ENCODE measurements at places on chromosomes 13 and 19.

- DNase-seq, result no peak
These were observed 109.7 kb upstream of the RNF113B start for GRCh38 chr13:98286799-98287198.

DNA sequence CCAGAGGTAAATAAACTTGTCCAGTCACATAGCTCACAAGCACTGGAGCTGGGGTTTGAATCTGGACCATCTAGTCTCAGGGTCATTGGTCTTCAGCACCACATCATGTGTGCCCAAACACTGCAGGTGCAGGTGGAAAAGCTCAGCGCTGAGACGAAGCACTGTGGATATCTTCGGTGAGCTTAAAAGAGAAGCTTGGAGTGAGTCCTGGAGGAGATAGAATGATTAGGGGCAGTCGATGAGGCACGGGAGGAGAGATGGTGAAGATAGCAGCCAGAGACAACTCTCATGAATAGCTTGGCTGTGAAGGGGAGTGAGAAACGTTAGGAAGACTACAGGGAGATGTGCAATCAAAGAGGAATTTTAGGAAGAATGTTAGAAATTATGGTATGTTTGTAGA, 389.3 kb downstream of the FGF9 start:
- DNase-seq, result no peak

GRCh38 chr13:73397496-73398305, 338.9 kb downstream of the KLF5 start:
- no peak for DNase-seq

- DNase-seq, result peak; percentile 75
These were observed 60.1 kb downstream of the DCT start for GRCh38 chr13:94419304-94419924.

- peak; percentile 63 for DNase-seq
These were observed 19.0 kb downstream of the FNDC3A start for GRCh38 chr13:48994706-48995105.

DNA sequence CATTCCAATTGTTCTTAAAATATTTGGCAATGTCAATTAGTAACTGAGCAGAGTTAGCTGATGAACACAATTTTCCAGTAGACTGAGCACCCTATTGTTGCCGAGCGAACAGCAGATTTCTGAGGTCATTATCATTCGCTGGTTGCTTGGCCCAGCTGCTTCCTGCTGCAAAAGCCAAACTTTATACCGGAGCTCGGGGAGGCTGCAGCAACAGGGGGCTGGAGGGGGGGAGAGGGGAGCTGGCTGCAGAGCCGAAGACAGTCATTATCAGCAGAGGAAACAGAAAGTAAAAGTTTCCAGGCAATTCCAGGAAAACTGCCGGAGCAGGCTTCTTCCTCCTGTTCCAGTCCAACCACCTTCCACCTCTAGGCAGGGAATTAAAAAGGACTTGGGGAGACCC, 77.9 kb downstream of the ZNF536 start:
- peak; percentile 27 for DNase-seq

DNA sequence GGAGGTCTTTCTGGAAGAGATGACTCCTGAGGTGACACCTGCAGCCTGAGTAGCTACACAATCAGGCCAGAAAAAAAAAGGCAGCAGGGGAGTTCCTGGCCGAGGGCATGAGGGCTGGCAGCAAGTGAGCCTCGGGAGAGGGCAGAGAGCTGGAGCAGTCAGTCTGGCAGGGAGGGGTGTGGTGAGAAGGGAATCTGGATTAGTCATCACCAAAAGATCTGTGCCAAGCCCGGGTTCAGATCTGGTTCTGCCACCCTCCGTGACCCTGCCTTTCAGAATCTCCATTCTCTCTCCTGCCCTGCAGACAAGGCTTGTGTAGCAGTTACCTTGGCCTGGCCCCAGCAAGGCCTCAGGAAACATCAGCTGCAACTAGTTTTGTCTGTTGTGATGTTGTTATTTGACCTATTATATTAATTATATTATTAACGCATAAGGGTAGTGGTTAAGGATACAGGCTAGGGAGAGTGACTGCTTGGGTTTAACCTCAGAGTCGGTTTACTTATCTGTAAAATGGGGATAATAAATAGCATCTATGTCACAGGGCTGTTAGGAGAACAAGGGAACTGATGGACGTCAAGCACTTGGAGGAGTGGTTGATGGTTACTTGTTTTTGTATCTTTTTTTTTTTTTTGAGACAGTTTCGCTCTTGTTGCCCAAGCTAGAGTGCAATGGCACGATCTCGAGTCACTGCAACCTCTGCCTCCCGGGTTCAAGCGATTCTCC, 2.7 kb upstream of the CAPNS1 start:
- DNase-seq, result peak; percentile 66

DNA sequence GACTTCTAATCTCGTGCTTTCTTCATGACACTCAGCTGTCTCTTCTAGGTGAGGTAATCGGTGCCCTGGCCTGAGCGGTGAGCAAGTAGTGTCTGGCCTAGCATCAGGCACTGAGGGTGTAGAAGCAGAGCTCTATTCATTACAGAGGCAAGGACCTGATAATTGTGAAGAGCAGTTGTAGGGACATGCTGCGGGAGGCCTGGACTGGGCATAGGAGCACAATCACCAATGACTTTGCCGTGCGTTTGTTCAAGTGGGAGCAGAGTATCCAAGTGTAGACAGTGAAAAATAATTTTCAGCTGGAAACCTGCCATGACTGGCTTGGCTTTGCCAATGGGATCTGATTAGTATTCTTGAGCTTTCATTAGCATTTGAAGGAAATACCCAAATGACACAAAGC, 32.1 kb upstream of the DCLK1 start:
- DNase-seq, result no peak

DNA sequence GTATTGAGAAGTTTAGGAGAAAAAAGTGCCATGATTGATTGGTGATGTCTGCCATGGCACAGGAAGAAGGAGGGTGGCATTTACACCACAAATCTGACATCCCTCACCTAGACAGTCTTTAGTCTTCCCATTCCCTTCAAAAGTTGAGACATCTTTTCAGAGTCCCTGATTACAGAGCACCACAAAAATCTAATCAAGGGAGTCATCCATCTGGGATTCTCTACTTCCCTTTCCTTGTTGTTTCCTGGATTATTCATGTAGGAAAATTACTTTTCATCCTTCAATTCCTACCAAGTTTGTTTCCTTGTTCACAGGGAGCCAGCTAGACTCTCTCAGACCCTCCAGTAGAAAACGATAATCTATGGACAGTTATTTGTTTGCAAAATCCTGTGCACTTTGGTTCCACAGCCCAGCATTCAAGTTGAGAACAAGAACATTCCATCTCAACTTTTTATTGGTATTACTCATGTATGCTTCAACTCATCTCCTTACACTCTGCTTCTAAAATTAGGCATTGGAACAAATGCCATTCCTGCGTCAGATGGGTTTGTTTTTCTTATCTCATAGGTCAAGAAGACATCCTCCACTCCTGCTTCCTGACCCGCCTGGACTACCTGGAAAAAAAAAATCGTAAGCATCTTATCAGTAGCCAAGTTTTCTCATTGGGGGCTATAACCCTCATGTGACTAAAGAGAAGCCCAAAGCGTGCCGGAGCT, 259.9 kb downstream of the FOXO1 start:
- DNase-seq, result peak; percentile 83

GRCh38 chr13:114054264-114054663, 78.2 kb downstream of the RASA3 start:
- DNase-seq, result no peak

GRCh38 chr13:40316301-40316700, 350.1 kb downstream of the FOXO1 start:
- no peak for DNase-seq

GRCh38 chr19:16143399-16144215, at the start of gene HSH2D:
Gene HSH2D, plus strand, starts transcription at chr19:16143685. Its CDS starts 5,066 bp downstream, at chr19:16148751.
- DNase-seq, result no peak

GRCh38 chr19:35266520-35267352, 2.0 kb upstream of the USF2 start:
- DNase-seq, result no peak

GRCh38 chr13:39567569-39567968, 35.4 kb downstream of the LHFPL6 start:
- no peak for DNase-seq

DNA sequence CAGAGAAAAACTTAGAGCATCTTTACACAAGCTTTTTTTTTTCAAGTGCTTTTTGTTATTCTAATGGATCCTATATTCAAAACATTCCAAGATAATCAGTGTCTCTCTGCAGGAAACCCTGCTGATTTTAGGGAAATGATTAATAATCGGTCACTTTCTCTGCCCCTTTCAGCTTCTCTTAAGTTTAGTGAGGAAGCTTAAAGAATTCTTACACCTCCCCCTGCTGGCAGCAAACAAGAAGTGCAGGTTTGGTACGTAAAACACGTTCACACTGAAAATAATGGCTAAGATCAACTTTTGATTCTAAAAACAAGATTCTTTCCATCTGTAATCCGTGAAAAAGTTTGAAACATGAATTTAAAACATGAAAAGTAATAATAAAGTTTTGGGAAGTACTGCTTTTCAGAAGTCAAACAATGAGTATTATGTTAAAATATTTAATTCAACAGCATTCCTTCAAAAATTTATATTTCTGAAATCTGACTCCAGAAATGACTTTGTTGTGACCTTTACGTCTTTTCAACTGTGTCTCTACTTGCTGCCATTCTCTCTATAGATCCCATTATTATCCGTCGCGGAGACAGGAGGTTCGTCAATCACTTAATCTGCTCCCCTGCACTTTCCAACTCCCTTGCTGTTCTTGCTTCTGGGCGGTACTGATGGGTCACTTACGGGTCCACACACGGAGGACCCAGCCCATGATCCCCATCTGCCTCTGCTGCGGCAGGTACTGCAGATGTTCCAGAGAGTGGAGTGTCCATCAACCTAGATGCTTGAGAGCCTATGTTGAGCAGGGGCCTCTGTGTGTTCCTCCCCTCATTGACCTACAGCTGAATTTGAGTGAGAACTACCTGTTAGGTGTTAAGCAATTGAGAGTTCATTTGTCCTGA, 203.1 kb upstream of the EDNRB start:
- DNase-seq, result peak; percentile 83

DNA sequence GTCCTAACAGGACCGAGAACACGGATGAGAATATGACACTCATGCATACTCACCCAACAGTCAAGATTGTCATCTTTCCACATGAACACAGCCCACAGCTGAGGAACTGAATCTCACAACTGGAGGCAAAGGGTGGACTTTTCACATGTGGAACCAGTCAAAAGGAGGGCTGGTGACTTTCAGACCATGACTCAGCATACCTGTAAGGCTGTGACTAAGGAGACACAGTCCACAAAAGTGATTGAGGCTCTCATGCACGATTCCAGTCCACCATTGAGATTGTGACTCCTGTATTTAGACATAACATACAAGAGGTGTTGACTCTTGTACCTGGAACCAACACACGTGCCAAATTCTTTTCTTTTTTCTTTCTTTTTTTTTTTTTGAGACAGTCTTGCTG, 40.0 kb downstream of the ZNF729 start:
- no peak for DNase-seq

DNA sequence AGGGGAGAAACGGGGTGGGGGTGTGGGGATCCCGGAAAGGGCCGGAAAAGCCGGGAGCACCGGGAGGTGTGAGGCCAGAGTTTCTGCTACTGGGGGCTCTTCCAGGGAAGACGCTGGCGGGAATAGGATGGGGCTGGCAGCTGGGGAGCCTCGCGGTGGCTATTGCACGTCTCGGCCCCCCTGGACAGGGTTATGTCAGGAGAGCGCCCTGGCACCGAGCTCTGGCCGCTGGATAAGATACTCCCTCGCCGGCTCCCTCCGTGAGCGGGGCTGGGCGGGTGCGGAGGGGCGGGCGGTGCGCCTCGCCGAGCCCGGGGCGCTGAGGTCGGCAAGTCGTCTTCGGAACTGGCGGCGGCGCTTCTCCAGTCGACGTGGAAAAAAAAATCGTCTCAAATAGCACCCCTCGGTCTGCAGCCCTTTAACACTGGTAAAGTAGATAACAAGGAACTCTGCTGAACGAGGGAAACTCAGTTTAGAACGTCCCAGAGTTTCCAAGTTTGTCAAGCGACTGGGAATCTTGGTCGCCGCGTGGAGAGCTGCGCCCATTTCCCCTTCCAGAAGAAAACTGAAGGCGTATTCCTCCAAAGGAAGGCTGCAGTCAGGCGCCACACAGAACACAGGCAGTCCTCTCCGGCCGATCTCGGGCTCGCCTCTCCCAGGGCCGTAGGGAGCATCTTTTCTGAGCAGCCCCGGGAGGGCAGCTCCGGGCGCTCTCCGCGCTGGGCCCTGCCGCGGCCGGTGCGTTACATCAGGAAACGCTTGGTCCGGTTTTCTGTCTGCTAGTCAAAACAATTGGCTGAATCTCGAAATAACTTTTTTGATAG, 115.1 kb downstream of the KCNRG start:
- DNase-seq, result peak; percentile 35

DNA sequence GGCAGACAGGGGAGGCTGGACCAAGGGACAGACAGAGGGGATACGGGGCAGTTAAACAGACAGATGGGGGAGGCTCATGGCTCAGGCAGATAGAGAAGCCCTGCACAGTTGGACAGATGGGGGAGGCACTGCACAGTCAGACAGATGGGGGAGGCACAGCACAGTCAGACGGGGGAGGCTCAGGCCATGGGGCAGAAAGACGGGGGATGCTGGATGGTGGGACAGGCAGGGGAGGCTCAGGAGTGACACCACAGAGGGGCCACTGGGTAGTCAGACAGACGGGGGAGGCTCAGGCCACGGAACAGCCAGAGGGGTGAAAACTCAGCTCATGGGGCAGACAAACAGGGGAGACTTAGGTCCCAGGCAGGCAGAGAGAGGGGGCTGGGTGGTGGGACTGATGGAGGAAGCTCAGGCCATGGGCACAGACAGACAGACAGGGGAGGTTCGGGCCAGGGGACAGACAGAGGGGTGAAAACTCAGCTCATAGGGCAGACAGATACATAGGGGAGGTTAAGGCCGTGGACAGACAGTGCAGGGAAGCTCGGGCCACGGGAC, 886 bp downstream of the MFSD12 start:
- DNase-seq, result no peak

DNA sequence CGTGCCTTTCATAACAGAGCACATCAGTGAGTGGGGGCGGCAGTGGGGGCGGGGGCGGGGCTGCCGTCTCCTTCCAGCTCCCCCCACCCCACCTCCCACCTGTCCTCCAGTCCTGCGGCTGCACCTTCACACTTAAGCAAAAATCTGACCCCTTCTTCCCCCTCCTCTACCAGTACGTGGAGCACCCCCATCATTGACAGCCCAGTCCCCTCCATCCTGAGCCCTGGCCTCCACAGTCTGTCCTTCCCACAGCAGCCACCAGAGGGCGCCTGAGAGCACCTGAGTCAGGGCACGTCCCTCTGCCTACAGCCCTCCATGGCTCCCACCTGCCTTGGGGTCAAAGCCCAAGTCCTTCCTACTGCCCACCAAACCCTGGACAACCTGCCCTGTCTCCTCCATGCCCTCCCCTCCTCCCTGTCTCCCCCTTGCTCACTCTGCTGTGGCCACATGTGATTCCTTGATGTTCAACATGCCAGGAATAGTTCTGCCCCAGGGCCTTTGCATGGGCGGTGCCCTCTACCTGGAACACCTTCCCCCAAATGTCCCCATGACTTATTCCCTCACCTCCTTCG, 4.0 kb downstream of the EBI3 start:
- no peak for DNase-seq

- DNase-seq, result peak; percentile 33
These were observed 8.5 kb upstream of the CA11 start for GRCh38 chr19:48654299-48655059.

Measured in fibroblast of lung (primary cell).